ENCODE measurements at places on chromosomes 7 and 10.

- H3K27ac ChIP-seq, result peak within 1 kb of the TSS; percentile 82
- H3K36me3 ChIP-seq, result no peaks in the 10 kb centered on the region
- H3K4me3 ChIP-seq, result peak within 1 kb of the TSS; percentile 68
- no peaks in the 10 kb centered on the region for H3K27me3 ChIP-seq
These were observed at the start of gene AP3M1 for GRCh38 chr10:74150204-74150989. Gene AP3M1, minus strand, starts transcription at chr10:74150828. Its CDS starts 12,449 bp downstream, at chr10:74138379.

- no peaks in the 10 kb centered on the region for H3K27me3 ChIP-seq
- H3K27ac ChIP-seq, result no peak overlapping the region
- no peaks in the 10 kb centered on the region for H3K36me3 ChIP-seq
- DNase-seq, result no peak
- no peak overlapping the region for H3K4me3 ChIP-seq
- H3K4me1 ChIP-seq, result no peaks in the 10 kb centered on the region
These were observed 379.1 kb downstream of the INHBA start for GRCh38 chr7:41323806-41324205.

- H3K27me3 ChIP-seq, result no peaks in the 10 kb centered on the region
- H3K4me3 ChIP-seq, result no peak overlapping the region
- no peaks in the 10 kb centered on the region for H3K4me1 ChIP-seq
- H3K36me3 ChIP-seq, result no peaks in the 10 kb centered on the region
These were observed 537.4 kb upstream of the PHF14 start for GRCh38 chr7:10436302-10436701.

- H3K36me3 ChIP-seq, result no peaks in the 10 kb centered on the region
- H3K27ac ChIP-seq, result no peak overlapping the region
- DNase-seq, result no peak
These were observed 502.6 kb downstream of the NRG3 start for GRCh38 chr10:82377608-82378007.

DNA sequence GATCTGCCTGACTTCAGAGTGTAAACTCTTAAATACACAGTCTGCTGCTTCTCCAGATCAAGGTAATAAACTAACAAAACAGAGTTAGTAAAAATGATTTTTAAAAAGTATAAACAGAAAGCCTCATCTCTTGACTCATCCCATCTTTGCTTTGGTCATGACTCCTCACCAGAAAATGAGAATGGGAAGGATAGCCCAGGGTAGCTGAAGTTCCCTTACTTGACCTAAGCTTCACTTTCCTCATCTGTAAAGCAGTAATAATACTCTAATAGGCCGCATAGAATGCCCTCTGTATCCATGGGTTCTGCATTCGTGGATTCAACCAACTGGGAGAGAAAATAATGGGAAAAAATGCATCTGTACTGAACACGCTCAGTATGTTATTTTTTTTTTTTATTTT lies 11.3 kb upstream of the SLC25A28 start:
- H3K27me3 ChIP-seq, result no peaks in the 10 kb centered on the region
- H3K27ac ChIP-seq, result no peak overlapping the region
- no peaks in the 10 kb centered on the region for H3K36me3 ChIP-seq
- no peaks in the 10 kb centered on the region for H3K4me1 ChIP-seq
- H3K4me3 ChIP-seq, result no peak overlapping the region

DNA sequence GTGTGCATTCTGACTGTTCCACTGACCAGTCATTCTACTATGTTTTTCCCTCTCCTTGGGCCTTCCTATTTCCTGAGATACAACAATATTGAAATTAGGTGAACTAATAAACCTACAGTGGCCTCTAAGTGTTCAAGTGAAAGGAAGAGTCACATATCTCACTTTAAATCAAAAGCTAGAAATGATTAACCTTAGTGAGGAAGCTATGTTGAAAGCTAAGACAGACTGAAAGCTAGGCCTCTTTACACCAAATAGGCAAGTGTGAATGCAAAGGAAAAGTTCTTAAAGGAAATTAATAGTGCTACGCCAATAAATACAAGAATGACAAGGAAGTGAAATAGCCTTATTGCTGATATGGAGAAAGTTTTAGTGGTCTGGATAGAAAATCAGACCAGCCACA lies 5.7 kb upstream of the DYNC1I1 start:
- no peaks in the 10 kb centered on the region for H3K27me3 ChIP-seq
- no peaks in the 10 kb centered on the region for H3K36me3 ChIP-seq
- no peak for DNase-seq
- no peak overlapping the region for H3K27ac ChIP-seq
- no peaks in the 10 kb centered on the region for H3K4me1 ChIP-seq

- no peaks in the 10 kb centered on the region for H3K27me3 ChIP-seq
- H3K4me3 ChIP-seq, result no peak overlapping the region
- H3K36me3 ChIP-seq, result no peaks in the 10 kb centered on the region
- no peak overlapping the region for H3K27ac ChIP-seq
- no peak for DNase-seq
These were observed 5.0 kb upstream of the PAXIP1 start for GRCh38 chr7:155007947-155008346.

DNA sequence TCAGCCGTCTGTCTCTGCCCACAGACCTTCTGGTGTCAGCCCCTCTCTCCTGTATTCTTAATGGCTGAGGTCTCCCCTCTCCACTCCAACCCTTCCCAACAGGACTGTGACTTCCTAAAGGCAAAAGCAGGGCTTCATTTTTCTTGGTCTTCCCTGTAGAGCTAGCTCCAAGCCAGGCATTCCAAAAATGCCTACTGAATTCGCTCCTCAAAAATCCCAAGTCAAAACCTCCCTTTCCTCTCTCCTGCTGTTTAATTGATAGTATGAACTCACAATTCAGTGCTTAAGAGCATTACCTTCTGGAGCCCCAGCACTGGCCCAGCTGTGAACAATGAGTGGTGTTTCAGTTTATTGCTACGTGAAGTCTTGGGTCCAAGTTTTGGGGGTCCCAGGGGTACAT lies 628.4 kb downstream of the PARD3 start:
- H3K4me1 ChIP-seq, result no peaks in the 10 kb centered on the region
- H3K36me3 ChIP-seq, result no peaks in the 10 kb centered on the region
- no peak for DNase-seq
- H3K27ac ChIP-seq, result no peak overlapping the region
- no peak overlapping the region for H3K4me3 ChIP-seq
- no peaks in the 10 kb centered on the region for H3K27me3 ChIP-seq

- H3K36me3 ChIP-seq, result peaks cover 8% of the 10 kb centered on the region
- no peak overlapping the region for H3K4me3 ChIP-seq
- H3K4me1 ChIP-seq, result no peaks in the 10 kb centered on the region
- no peaks in the 10 kb centered on the region for H3K27me3 ChIP-seq
These were observed 68.6 kb downstream of the NSUN6 start for GRCh38 chr10:18582803-18583202.

GRCh38 chr10:42755028-42755451 lies 27.6 kb upstream of the BMS1 start:
- H3K27ac ChIP-seq, result peak overlapping the region; percentile 69
- H3K27me3 ChIP-seq, result no peaks in the 10 kb centered on the region
- no peak for DNase-seq
- peak overlapping the region; percentile 55 for H3K4me3 ChIP-seq

DNA sequence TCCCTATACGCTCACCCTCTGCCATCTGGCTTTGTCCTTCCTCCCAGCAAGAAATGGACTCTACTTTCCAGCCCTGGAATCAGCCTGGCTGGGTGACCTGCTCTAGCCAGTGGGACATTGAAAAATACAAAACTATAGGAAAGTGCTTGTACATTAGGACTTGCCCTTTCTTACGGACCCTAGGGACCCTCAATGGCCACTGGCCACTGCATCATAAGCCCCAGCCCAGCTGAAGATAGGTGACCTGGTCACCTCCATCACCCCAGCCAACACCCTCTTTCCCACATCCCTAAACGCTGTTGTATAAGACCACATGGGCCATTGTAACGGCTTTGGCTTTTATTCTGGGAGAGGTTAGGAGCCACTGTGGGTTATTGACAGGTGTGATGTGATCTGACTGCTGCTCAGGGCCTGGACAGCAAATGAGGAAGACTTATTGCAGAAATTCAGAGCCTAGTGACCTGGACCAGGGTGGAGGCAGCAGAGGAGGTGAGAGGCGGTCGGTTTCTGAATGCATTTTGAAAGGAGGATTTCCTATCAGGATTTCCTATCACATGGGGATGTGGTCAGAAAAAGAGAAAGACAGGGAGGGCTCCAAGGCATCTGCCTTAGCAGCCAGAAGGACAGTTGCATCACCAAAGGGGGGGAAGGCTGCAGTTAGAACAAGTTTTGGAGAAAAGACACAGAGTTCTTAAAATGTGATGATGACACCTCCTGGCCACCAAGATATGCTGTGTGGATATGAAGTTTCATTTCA lies 2.2 kb upstream of the LMBR1 start:
- DNase-seq, result no peak
- no peaks in the 10 kb centered on the region for H3K27me3 ChIP-seq

GRCh38 chr7:11336432-11336831 lies 362.8 kb downstream of the PHF14 start:
- H3K4me3 ChIP-seq, result no peak overlapping the region
- no peak overlapping the region for H3K27ac ChIP-seq
- DNase-seq, result no peak

DNA sequence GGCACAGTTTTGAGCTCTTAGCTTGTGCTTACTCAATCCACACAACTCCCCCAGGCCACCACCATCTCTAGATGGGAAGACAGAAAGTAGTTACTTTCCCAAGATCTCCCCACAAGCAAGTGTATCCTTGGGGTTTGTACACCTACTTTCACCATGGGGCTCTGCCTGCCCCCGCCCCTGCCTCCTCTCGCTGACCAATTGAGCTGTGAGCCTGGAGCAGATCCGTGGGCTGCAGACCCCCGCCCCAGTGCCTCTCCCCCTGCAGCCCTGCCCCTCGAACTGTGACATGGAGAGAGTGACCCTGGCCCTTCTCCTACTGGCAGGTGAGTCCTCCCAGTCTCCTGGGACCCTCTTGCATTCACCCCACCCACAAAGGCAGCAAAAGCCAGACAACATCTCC lies 2.0 kb downstream of the FXYD4 start:
- DNase-seq, result no peak
- no peak overlapping the region for H3K4me3 ChIP-seq
- H3K27me3 ChIP-seq, result no peaks in the 10 kb centered on the region
- no peaks in the 10 kb centered on the region for H3K4me1 ChIP-seq

GRCh38 chr10:132749371-132749795 lies 36.6 kb downstream of the NKX6-2 start:
- no peaks in the 10 kb centered on the region for H3K27me3 ChIP-seq
- no peak for DNase-seq
- no peak overlapping the region for H3K27ac ChIP-seq
- H3K4me1 ChIP-seq, result no peaks in the 10 kb centered on the region
- no peak overlapping the region for H3K4me3 ChIP-seq

- no peak overlapping the region for H3K4me3 ChIP-seq
- no peaks in the 10 kb centered on the region for H3K27me3 ChIP-seq
- H3K36me3 ChIP-seq, result no peaks in the 10 kb centered on the region
- H3K4me1 ChIP-seq, result peaks cover 14% of the 10 kb centered on the region
- H3K27ac ChIP-seq, result no peak overlapping the region
These were observed 3.9 kb upstream of the PURB start for GRCh38 chr7:44889086-44889781.

DNA sequence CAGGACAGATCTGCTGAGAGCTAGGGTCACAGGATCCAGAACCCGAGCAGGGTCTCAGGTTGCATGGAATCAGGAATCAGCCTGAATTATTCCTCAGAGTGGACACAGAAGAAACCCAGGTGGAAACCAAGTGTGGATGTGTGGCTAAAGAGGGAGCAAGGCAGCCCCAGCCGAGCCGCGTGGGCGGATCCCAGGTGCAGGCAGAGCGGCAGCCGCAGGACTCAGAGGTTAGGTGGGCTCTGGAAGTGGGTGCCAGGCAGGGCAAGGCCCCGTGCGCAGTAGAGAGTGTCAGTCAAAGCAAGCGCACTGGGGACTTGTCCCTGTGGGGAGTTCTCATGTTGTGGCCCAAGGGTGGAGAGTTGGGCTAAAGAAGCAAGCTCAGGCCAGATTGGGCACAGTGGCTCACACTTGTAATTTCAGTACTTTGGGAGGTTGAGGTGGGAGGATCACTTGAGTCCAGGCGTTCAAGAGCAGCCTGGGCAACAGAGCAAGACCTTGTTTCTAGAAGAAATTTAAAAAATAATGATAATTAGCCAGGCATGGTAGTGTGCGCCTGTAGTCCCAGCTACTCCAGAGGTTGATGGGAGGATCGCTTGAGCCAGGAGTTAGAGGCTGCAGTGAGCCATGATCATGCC lies 125.9 kb downstream of the CUL2 start:
- H3K4me3 ChIP-seq, result no peak overlapping the region
- H3K27me3 ChIP-seq, result no peaks in the 10 kb centered on the region
- H3K36me3 ChIP-seq, result no peaks in the 10 kb centered on the region
- no peak overlapping the region for H3K27ac ChIP-seq

GRCh38 chr7:18341756-18342155 lies 153.8 kb upstream of the HDAC9 start:
- H3K36me3 ChIP-seq, result no peaks in the 10 kb centered on the region
- no peak for DNase-seq
- H3K4me1 ChIP-seq, result no peaks in the 10 kb centered on the region
- H3K27me3 ChIP-seq, result no peaks in the 10 kb centered on the region
- H3K4me3 ChIP-seq, result no peak overlapping the region

DNA sequence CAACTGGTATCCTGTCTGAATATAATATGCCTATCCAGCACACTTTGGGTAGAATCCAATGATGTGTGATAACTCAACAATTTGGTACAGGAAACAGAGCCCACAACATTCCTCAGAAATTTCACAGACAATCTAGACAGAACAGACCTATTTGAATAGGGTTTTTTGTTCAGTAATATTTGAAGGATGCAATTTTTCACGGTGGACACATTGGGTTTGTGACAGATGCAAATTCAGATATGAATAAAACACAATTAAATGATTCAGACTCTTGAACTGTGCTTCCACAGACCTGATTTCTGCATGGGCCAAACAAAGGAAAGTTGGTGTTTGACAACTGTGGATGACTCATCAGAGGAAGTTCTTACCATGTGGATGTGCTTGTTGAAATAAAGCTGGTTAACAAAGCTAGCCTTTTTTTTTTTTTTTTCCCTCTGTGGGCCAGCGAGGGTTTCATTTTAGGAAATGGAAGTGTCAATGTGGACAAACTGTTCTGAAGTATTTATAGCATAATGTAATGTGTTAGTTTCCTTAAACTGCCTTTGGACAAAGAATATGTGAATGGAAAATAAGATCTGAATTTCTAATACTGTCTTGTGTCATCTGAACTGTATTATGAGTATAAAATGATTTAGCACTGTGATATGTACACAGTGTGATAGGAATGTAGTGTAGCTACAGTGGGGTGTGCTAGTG lies 43.2 kb upstream of the FAM133B start:
- no peak overlapping the region for H3K4me3 ChIP-seq
- H3K27ac ChIP-seq, result peak overlapping the region; percentile 24
- peaks cover 27% of the 10 kb centered on the region for H3K4me1 ChIP-seq
- H3K36me3 ChIP-seq, result no peaks in the 10 kb centered on the region
- H3K27me3 ChIP-seq, result no peaks in the 10 kb centered on the region

- H3K36me3 ChIP-seq, result no peaks in the 10 kb centered on the region
- H3K4me3 ChIP-seq, result no peak overlapping the region
- peaks cover under 1% of the 10 kb centered on the region for H3K4me1 ChIP-seq
- no peaks in the 10 kb centered on the region for H3K27me3 ChIP-seq
- DNase-seq, result no peak
These were observed 474.2 kb downstream of the ADRA2A start for GRCh38 chr10:111551001-111551400.

GRCh38 chr10:11787846-11788245 lies 35.3 kb upstream of the PROSER2 start:
- H3K27me3 ChIP-seq, result no peaks in the 10 kb centered on the region
- no peaks in the 10 kb centered on the region for H3K36me3 ChIP-seq
- DNase-seq, result no peak
- no peaks in the 10 kb centered on the region for H3K4me1 ChIP-seq
- H3K4me3 ChIP-seq, result no peak overlapping the region

Data from vagina (tissue), 2 donors.